ENCODE measurements at places on chromosomes 4 and X. TPM values are rescaled to one million over a fixed set of nuclear protein-coding genes. Genes with fewer than 3 reads are reported as not detected.
A peak's percentile ranks its signal among the peaks of the same experiment; 100 is the strongest.

The PHEX gene
- 0.93 TPM for total RNA-seq

The C4orf36 gene
- 2.3 TPM for total RNA-seq

The APEX2 gene
- total RNA-seq = 10.5 TPM

The SYAP1 gene
- total RNA-seq = 20.0 TPM

The NHSL2 gene
- total RNA-seq = 17.3 TPM

The MAGEB1 gene
- not detected for total RNA-seq

The STPG2 gene
- total RNA-seq = 0.41 TPM

The NMU gene
- total RNA-seq = 2.1 TPM

DNA sequence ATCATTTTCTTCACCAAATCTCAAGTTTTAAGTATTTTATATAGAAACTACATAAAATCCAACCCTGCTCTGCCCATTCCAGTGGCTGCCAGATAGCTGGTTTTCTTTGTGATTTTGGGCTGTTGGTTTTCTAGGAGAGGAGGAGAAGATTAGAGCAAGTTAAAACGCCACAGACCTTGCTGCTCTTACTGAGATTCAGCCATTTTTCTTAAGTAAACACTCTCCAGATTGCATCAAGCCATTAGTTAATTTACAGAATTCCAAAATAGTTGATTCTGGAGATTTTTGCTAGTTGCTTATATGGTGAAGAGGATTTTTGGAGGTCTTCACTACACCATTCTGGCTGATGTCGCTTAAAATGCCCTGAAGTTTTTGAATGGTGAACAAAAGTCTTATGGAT is 366.2 kb downstream of the MAPK10 start:
- no peak for DNase-seq

- DNase-seq = no peak
Measured at GRCh38 chrX:54045563-54046228, 1.4 kb upstream of the PHF8 start.

DNA sequence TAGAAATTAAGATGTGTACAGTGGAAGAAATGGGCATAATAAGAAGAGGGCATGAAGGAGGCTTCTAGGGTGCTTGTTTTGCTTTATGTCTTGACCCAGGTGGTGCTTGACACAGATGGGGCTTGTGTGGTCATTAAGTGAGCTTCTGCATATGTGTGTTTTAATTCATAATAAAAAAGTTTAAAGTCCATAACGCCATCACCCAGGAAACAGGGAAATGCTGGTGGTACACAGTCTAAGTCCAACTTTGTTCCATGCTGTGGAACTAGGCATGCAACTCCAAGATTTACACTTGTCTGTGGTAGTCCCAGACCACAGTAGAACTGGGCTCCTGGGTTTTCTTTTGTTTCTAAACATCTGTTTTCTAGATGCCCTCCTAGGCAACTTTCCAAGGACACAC is 511.9 kb downstream of the MID1IP1 start:
- no peak for DNase-seq

GRCh38 chr4:154781126-154781982 is at the start of gene RBM46:
Gene RBM46, plus strand, starts transcription at chr4:154781272. Its CDS starts 15,481 bp downstream, at chr4:154796753.
- no peak for DNase-seq

DNA sequence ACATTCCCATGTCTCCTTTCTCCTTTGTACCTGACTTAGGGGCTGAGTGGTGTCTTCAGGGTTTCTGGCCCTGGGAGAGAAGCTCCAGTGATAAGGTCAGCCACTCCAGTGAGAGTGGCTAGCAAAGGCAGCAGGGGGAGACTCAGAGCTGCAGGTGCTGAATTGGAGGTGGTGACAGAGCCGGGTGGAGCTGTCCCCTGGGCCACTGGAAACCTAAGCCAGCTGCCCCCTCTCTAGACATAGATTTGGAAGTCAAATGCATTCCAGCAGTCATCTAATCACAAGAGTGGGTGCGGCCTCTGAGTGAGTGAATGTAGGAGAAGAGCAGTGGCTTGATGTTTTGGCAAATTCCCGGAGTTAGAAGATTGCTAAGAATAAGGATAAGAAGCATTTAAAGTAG is 28.5 kb downstream of the TRIM2 start:
- no peak for DNase-seq

GRCh38 chr4:76892601-76893000 is 5.3 kb downstream of the SOWAHB start:
- DNase-seq = no peak

DNA sequence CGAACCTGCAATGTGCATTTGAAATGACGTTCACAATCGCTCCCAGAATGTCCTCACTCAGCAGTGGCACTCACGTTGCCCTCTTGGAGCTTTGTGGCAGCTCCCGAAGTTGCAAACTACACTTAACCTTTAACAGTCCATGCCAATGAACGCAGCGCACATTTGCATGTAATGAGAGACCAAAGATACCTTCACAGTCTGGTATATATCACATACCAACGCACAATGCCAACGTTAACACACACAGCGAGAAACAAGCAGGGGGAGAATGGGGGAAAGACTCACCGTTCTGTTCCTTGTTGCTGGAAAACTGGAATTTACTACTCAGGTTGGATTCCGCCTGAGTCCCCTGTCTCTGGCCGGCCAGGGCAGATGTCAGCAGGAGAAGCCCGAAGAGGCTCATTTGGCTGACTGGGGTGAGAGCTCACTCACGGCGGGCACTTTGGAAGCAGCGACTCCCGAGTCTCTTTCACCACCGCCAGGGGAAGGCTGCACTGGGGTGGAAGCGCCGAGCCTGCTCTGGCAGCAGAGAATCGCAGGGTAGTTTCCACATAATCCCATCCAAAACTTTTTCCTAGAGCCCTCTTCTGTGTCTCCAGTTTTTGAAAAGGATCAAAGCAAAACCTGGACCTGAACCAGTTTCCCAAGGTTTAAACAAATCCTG is 966 bp downstream of the PDGFC start:
- peak; percentile 85 for DNase-seq

DNA sequence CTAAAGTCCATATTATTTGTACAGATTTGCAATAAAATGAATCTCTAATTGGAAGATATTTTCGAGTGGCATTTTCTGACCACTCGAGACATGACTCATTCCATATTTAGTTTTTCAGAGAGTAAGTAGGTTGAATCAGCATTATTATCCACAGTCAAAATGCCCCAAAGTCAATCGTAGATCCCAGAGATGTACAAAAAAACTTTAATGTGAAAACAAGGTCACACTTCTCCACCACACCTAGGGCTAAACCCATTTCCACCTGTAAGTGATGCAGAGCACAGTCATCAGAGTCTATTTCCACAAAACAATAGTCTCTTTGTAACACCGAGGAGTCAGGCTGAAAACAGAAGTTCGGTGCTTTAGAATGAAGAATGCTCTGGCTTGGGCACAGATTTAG is 117.1 kb upstream of the TENM3 start:
- no peak for DNase-seq

DNA sequence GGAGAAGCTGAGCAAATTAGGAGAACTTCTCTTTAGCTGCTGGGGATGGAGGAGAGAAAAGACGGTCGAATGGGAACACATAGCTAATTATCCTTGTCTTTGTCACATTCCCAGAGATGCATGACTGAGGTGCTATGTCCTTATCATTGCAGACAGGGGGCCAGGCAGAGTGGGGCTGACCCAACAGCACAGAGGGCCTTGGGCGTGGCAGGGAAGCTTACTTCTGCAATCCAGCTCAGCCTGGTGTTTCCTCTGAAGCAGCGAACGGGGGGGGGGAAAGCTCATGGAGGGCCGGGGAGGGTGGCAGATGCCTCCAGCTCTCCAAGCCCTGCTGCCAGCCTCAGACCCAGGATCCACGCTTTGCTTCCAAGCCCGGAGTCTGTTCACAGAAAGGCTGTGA is 50.8 kb upstream of the HOPX start:
- DNase-seq = peak; percentile 75

- DNase-seq = no peak
Measured at GRCh38 chr4:182338746-182339145, 95.5 kb downstream of the TENM3 start.

DNA sequence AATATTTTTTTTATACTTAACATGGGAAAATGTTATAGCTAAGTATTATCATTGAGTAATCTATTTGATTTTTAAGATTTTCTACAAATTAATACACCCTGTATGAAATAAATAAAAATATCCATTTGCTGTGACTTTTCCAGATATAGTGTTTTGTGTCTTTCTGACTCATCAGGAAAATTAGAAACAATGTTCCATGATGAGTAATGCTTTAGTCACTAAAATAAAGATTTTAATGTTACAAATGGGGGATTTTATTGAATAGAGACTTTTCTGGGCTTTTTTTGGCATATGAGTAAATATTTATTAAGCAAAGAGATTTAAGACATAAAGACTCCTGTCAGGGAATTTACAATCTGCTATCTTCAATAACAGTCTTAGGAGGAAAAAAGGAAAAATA is 279.2 kb upstream of the NOCT start:
- no peak for DNase-seq

- no peak for DNase-seq
Measured at GRCh38 chr4:16116019-16116418, 32.2 kb upstream of the PROM1 start.

DNA sequence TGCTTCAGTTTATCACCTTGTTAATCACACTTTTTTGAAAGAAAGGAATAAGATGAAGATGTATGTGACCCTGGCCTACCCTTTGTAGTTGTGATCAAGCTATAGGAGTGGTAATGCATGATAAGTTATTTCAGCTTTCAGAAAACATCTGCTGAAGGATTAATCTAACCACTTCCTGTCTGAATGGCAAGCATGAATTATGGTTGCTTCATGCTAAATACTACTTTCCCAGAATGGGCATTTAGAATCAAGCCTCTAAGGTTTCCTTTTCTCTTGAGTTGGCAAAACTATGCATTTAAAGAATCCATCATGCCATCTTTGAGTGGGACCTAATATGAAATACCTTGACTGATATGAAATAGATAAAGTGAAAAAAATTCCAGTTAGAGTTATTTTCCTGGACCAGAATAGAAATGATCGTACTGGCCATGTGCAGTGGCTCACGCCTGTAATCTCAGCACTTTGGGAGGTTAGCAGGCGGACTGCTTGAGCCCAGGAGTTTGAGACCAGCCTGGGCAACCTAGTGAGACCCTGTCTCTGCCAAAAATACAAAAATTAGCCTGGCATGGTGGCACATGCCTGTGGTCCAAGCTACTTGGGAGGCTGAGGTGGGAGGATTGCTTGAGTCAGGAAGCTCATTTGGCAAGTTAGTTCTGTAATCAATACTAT is 59.1 kb downstream of the ANXA3 start:
- DNase-seq = no peak

- DNase-seq = no peak
Measured at GRCh38 chr4:94305466-94306225, 37.0 kb downstream of the HPGDS start.

GRCh38 chr4:111045992-111046391 is 423.1 kb upstream of the PITX2 start:
- DNase-seq = no peak

DNA sequence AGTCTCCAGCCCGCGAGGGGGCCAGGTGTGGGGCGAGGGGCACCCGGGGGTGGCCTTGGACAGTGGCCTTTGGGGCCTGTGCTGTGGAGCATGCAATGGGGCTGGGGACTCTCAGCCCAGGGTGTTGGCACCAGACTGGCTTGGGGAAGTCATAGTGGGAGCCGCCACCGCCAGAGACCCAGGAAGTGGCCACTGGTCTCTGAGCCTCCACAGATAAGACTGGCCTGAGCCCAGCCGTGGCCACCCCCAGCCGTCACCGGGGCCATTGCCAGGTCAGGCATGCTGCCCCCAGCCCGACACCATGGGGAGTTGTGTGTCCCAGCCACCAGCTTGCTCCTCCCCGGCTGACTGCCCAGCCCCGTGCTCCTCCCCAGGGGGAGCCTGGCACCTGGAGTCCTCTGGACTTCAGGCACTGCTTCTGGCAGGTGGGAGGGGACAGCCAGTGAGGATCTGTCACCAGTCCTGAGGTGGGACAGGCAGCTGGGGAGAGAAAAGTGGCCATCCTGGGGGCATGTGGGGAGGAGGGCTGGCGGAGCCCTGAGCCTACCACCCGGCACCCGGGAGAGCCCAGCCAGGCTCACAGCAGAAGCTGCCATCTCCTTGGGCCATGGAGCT is 32.5 kb downstream of the TACC3 start:
- DNase-seq = no peak

GRCh38 chr4:98909646-98910401 is 19.1 kb downstream of the EIF4E start:
- DNase-seq = no peak

- DNase-seq = no peak
Measured at GRCh38 chr4:18082236-18082635, 60.7 kb upstream of the LCORL start.

DNA sequence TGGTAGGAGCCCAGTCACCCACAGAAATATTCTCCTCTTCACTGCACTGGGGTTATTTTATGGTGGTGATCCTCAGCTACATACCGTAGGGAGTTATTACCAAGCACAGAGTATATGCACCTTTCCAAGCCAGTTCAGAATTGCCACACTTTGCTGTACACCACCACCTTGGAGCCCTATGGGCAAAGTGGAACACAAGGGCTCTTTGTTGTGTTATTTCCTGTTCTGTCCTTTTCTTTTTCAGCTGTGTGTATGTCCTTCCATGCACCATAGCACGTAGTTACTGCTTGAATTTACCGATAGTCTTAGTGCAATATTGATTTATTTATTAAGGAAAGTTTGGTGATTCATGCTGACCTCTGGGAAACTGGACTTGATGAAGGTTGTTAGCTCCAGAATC is 8.3 kb downstream of the RNF128 start:
- no peak for DNase-seq

DNA sequence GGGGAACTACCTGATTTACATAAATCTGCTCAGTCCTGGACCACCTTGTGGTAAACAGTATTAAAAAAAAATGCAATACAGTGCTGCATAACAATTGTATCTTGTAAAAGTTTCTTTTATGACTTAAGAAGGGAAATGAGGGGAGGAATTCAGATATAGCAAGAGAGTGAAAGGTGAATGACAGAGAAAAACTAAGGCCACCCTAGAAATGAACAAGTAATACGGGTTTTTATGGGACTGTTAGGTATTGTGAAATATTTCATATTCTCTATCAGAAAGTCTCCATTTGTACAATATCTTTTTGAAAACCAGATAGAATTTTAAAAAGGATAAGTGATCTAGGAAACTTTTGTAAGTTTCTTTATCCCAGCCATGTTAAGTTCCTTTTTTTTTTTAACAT is 69.7 kb upstream of the NOCT start:
- DNase-seq = no peak

GRCh38 chr4:159272273-159273140 is 169.6 kb downstream of the RAPGEF2 start:
- DNase-seq = no peak

DNA sequence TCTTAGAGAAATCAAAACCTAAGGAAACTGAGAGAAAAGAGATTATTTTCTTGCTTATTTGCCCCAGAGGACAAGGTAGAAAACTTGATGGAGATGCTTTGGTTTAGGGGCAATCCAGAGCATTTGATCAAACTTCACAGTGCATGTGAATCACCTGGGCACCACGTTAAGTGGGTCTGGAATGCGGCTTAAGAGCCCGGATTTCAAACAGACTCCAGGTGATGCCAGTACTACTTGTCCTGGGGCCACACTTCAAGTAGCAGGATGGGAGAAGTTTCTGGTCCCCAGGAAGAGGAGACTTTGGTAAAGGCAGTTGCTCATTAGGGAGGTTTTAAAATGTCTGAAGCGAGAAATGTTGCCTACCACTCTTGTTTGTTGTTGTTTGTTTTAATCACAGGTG is 51.8 kb downstream of the PHOX2B start:
- no peak for DNase-seq

GRCh38 chr4:77190053-77190452 is 33.0 kb downstream of the CCNG2 start:
- no peak for DNase-seq

- DNase-seq = no peak
Measured at GRCh38 chrX:68999931-69000330, 165.3 kb downstream of the PJA1 start.
